Epithelial cell of proximal tubule (primary cell): ENCODE measurements at places on chromosomes 12 and 14. TPM values are rescaled to one million over a fixed set of nuclear protein-coding genes. Genes with fewer than 3 reads are reported as not detected.
A peak's percentile ranks its signal among the peaks of the same experiment; 100 is the strongest.

MNAT1 gene
- 57.2 and 75.4 TPM in 2 replicates for total RNA-seq

P2RX2 gene
- not detected in 2 replicates for total RNA-seq

SOCS2 gene
- total RNA-seq, result 16.1 and 18.2 TPM in 2 replicates

PAWR gene
- 86.2 and 110 TPM in 2 replicates for total RNA-seq

GPR68 gene
- 1.1 and 1.8 TPM in 2 replicates for total RNA-seq

LGR5 gene
- total RNA-seq, result not detected in 2 replicates

ESRRB gene
- total RNA-seq, result 0.17 TPM in 1 of 2 replicates, not detected in the other

BEST3 gene
- 2.2 and 2.5 TPM in 2 replicates for total RNA-seq

AMN1 gene
- 9.8 and 13.1 TPM in 2 replicates for total RNA-seq

FOXG1 gene
- total RNA-seq, result 0.06 and 0.14 TPM in 2 replicates

APEX1 gene
- total RNA-seq, result 321 and 381 TPM in 2 replicates

DNA sequence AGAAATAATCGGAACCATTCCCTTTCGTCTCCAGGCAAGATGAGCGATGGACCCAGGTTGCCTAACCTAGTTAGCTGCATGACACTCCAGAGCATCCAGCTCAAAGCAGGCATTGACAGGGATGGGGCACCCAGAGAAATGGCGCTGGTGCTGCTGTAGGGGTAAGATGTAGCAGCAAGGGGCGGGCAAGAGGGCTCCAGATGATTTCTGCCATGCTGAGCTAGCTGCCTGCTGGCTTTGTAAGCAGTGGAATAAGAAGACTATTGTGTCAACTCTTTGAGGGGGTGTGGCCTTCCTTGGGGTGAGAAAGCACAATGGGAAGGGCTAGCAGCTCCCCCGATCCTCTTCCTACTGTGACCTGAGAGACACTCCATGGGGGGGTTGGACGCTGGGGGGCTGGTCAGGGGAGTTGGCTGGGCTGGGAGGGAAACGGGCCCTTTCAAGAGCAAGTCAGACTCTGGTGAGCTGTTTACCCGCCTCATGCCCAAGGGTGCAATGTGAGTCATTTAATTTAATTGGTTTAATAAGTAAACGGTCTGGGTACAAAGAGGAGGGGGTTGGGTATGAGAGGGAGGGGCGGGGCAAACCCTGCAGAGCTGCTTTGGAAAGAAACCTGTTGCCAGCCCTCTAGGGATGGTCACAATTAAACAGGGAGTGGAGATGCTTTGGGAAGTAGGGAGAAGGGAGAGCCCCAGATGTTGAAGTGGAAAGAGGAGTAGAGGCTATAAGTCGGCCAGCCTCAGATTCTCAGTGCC lies 50.5 kb downstream of the B4GALNT3 start:
- no peak for DNase-seq

DNA sequence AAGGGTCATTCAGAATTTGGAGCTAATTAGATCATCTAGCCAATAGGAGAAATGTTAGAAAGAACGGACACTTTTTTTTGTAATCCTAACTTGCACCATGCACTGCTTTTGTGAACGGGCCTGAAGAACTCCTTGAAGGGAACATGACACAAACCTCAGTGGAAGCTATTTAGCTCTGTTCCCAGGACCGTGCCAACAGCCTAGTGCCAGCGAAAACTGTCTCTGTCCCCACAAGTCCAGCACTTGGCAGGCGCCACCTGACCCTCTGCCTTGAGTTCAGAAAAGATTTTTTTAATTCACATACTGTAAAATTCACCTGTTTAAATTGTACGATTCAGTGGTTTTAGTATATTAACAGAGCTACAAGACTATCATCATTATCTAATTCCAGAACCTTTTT lies 31.3 kb upstream of the KCNA5 start:
- DNase-seq, result no peak

- no peak for DNase-seq
These were observed 336.8 kb downstream of the NAV3 start for GRCh38 chr12:78167510-78167909.

DNA sequence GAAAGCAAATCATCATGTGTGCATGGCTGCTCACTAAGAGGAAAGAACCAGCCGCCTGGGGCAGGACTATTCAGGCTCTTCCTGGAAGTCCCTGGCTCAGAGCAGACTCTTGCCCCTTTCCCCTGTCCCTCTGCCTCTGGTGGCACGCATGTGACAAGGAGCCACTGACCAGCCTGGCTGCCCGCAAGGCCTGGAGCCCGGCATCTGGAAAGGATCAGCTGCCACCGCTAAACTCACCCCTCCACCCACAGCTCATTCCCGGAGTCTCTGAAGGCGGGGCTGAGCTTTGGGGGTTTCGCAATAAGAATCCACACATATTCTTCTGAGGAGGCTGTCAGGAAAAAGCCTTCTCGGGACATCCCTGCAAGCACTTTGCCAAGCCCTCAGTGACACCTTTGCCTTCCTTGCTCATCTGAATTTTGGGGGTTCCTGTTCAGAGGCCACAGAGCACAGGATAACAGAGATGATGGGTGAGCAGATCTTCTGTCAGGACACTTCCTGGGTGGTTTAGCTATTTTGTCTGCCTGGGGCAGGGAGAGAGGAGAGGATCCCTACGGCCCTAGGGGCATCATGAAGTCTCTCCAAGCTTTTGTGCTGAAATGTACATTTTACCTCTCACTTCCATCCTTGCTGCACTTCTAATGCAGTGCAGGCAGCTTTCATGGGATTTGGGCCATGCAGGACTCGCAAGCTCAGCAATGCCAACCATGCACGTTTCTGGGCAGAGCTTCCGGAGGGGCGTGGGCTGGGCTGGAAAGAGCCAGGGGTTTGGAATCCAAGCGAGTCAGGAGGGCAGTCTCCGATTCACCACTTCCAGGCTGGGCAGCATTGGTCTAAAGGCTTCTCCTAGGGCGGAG lies 124.8 kb upstream of the MAP1LC3B2 start:
- DNase-seq, result no peak

DNA sequence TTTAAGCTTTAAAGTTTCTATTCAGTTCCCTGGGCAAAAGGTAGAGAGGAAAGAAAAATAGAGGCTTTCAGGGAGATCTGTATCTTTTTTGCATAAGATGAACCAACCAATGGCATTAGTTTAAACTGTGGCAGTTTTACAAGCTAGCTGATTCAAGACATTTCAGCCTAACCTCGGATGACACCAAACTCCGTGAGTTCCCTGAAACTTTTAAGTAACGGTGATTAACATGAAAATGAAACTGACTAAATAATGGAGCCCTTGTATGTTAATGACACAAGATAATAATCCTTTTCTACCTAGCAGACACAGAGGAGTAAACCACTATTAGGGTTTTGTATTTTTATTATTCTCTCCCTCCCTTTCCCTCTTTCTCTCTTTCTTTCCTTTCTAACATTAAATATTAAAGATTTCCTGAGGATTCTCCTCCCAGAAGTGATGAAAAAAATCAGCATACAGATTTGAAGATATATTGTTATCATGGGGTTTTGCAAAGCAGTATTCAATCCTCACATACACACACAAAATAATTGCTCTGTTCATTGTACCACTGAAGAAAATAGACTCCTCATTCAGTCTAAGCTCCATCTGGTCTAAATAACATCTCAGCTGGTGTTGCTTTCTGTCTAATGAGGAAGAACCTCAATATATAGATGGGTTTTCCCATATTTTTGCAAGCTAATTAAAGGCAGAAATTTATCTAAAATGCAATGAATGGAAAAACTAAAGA lies 483.8 kb downstream of the NOVA1 start:
- DNase-seq, result no peak

- no peak for DNase-seq
These were observed 3.3 kb downstream of the KIF26A start for GRCh38 chr14:104141621-104142091.

DNA sequence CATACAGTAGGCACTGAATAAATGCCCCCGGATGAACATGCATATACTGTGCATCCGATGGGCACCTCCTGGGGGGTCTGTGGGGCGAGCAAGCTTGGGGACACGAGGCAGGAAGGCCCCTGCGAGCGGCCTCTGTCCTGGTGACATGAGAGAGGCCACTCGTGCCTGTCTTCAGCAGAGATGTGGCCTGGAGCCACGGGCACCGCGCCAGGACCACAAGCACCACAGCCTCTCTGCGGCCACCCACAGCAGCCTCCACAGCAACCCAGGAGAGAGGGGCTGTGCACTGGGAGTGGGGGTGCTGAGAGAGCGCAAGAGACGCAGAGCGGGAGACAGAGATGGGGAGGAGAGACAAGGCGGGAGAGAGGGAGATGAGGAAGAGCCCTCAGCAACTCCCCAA lies 118.5 kb downstream of the RFLNA start:
- DNase-seq, result no peak

- peak; percentile 4 for DNase-seq
These were observed 40.5 kb downstream of the KCNA5 start for GRCh38 chr12:5083955-5084849.

GRCh38 chr14:72512925-72513324 lies 381.0 kb downstream of the DPF3 start:
- DNase-seq, result no peak

DNA sequence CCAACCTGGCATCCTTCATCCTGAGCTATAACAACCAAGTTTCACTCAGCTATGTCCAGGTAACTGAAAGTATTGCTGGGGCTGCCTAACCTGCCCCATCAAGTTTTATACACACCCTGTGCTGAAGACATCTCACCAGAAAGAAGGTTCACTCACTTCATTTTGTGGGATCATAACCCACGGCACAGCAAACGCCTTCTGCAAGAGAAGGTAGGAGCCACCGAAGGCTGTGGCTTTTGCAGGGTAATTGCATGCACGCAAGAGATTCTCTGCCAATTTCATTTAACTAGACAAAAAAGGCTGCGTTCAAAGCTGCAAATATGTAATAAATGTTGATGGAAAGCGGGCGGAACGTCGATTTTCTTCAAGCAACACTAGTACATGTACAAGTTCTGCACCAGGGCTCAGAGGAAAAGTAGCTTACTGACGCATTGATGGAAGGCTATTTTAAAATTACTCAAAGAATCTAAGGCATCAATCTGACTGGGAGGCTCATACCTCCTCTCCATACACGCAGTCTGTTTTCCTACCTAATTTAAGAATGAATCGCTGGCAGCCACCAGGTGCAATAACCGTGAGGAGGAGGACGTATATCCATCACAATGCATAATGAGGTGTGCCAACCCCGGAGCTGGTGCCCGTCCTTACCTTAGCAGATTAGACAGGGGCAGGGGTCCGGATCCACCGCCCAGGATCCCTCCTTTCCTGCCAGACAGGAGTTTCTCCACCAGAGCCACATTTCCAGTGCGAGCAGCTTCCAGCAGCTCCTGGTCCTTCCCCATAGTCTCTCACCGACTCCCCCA lies 1.1 kb downstream of the ANKS1B start:
- DNase-seq, result no peak

- no peak for DNase-seq
These were observed 284.7 kb downstream of the DAD1 start for GRCh38 chr14:22304326-22304725.

- DNase-seq, result no peak
These were observed 17.6 kb upstream of the TRAF3 start for GRCh38 chr14:102759456-102760187.

GRCh38 chr14:89315493-89316470 lies 101.3 kb downstream of the FOXN3 start:
- no peak for DNase-seq

- DNase-seq, result no peak
These were observed at the start of gene TTC7B for GRCh38 chr14:90815822-90816662. TTC7B (minus strand) TSS chr14:90816430; CDS start chr14:90816295, 135 bp downstream.

DNA sequence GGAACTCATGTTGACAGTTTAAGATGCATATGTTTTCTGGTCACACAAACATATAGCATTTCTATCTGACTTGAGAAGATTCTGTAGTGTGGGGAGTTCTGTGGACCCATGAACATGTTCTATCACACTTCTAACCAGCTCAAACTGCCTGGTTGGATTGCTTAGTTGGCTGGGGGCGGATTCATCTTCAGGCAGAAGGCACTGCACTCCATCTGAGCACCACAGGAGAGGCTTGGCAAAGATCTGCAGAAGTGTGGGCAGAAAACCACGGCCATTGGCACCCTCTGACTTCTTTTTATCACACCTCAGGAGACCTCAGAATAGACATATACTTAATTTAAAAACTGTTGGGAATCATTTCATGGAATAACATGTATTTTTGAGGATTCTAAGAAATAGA lies 68.5 kb downstream of the LIN7A start:
- no peak for DNase-seq

DNA sequence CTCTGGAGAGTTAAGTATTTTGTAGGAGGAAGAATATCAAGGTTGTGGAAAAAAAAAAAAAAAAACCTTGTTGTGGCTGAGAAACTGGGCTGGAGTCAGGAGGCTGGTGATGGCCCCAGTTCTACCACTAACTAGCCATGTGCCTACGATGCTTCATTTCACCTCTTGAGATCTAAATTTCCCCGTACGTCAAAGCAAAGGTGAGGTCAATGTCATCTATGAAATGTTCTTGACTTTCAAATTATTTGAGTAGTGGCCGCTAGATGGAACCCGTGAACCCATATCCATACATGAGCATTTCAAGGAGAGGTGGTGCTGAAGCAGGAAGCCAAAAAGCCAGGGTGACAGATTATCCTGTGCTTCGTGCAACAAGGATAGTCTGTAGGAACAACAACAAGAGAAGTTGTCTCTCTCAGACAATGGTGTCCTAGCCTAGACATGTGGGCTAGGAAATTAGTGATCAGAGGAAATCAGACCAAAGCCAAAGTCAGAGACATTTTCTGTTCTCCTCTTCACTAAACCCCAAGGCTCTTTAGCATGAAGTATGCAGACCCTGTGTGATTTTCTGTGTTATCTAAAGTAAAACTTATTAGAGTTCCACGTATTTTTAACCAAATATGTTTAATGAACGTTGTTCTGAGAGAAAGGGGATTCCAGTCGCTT lies 95.5 kb upstream of the ETV6 start:
- no peak for DNase-seq

- no peak for DNase-seq
These were observed 222.1 kb downstream of the C12orf50 start for GRCh38 chr12:87807086-87807485.

GRCh38 chr12:51324953-51325352 lies 979 bp upstream of the BIN2 start:
- DNase-seq, result no peak

DNA sequence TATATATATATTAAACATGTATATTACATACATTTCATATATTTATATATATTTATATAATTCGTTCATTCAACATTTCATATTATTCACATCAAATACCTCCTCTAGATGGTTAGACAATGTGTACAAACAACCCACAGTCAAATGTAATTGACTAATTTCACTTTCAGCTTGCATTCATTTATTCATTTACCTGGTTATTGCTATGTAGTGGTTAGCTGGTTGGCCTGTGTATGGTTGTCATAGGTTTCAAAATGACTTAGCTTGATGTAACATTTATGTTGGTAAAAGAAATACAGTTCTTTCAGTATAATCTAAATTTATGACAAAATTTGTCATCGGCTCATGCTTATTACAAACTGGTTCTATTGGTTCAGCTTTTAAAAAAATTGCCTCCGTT lies 389 bp downstream of the OR4K13 start:
- DNase-seq, result no peak

GRCh38 chr12:52662093-52662917 lies 10.3 kb upstream of the KRT2 start:
- no peak for DNase-seq

DNA sequence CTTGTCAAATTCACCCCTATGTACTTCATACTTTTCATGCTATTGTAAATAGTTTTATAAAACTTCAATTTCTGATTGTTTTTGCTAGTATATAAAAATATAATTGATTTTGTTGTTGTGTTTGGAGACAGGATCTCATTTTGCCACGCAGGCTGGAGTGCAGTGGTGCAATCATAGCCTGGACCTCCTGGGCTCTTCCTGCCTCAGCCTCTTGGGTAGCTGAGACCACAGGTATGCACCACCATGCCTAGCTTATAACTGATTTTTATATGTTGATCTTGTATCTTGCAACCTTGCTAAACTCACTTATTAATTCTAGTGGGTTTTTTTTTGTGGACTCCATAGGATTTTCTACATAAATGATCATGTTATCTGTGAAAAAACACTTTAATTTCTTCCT lies 23.5 kb downstream of the ATP5MC2 start:
- no peak for DNase-seq

- DNase-seq, result peak; percentile 78
These were observed 214.4 kb upstream of the DIO2 start for GRCh38 chr14:80425686-80426085.
